ENCODE measurements at places on chromosomes 7 and 10.

DNA sequence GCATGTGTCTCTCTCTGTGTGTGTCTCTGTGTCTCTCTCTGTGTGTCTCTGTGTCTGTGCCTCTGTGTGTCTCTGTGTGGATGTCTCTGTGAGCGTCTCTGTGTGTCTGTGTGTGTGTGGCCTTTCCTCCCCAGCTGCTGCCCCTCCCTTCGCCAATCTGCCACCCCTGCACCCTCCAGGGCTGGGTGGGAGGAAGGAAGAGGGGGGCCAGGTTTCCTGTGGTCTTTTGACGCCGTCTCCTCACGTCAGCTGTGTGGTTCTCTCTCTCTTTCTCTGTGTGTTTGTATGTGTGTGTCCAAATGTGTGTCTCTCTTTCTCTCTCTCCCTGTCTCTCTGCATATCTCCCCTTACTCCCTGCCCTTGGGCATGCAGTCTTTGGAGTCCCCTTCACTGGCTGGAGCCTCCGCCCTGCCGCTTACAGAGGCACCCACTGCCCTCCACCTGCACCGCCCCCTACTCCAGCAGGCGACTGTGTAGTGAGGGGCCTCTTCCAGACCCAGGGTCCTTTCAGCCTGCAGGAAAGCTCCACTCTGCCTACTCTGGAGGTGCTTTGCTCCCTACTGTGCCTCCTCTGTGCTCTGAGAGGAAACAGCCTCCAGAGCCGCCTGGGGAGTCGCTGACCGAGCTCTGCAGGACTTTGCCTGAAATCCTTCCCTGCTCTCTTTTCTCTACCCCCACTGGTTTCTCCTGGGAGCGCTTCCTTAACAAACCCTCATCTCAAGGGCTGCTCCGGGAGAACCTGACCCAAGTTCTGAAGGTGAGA, 44.2 kb upstream of the C10orf71 start:
- no peak for DNase-seq

- no peak for DNase-seq
Measured at GRCh38 chr7:50660040-50660829, 95.0 kb upstream of the DDC start.

DNA sequence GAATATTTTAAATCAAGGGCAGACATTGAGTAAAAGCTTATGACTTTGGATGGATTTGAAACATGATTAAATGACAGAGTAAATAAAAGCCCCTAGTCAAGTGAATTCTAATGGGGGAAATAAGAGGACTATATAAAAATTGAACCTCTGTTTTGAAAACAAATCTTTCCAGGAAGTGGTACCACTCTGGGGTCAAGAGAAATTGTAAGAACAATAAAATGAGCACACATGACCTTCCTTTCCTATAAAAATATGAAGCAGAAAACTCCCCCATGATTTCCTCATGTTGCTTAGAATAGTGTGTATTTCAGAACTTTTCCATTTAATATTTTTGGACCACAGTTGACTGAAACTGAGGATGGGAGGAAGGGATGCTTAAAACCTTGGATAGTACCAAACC, 12.3 kb upstream of the CLDN12 start:
- no peak for DNase-seq

GRCh38 chr10:75187961-75188426, 22.6 kb upstream of the VDAC2 start:
- DNase-seq: peak; percentile 26

- DNase-seq: no peak
Measured at GRCh38 chr10:86301971-86302370, 64.6 kb downstream of the GRID1 start.

DNA sequence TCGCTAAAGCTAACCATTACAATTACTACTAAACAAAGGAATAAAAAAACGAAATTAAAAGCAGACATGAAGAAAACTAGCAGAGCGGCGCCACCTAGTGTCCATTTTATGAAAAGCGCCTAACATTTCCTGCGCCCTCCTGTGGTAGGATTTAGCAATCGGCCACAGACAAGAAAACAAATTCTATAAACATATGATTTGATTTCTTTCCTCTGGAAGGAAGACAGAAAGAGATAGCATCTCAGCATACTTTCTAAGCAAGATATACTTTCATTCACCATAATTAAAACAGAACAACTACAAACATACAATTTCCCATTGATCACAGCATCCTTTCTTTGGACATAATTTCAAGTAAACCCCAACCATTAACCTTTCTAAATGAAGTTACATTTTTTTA, 337.7 kb upstream of the NPVF start:
- DNase-seq: peak; percentile 85

- no peak for DNase-seq
Measured at GRCh38 chr10:66917104-66917503, 8.7 kb upstream of the LRRTM3 start.

DNA sequence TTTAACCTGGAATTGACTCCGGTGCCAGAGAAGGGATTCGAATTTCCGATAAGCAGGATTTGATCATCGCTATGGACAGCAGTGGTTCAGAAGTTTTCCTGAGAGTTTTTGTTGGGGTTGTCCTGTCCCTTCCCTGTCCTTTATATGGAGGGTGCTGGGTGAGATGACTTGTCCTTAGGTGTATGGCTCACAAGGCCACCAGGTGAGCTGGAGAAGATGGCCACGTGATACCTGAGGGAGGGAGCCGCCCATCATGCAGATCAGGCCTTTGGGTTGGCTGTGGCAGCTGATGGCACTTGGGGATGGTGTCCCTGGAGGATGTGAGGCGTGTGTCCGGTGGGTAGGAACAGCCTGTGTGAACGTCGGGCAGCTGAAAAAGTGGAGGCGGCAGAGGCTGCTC, 187.7 kb downstream of the PTPN20 start:
- no peak for DNase-seq

DNA sequence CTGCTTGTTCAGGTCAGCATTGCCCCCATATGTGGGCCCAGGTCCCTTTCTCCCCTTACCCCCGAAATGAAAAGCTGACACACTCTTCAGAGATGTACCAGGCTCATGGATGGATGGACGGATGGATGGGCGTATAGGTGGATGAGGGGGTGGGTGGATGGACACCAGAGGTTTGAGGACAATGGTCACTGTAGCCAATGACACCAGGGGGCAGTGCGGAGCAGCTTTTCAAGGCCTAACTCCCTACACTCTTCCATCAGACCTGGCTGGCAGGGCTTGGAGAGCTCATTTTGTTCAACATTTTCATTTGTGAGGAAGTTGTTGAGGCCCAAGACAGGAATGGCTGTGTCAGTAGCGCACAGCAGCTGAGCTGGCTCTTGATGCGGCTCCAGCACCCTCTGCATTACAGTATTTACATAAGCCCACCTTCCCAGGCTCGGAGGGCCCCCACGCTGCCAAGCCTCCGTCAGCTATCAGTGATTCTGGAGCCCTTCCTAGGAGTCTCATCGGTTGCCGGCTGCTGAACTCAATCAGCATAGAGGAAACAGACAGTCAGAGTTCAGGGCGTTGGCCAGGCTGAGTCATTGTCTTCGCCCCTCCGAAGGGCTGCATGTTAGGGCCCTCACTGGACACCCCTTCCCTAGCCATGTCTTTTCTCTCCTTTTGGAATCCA, 11.6 kb upstream of the FFAR4 start:
- no peak for DNase-seq

DNA sequence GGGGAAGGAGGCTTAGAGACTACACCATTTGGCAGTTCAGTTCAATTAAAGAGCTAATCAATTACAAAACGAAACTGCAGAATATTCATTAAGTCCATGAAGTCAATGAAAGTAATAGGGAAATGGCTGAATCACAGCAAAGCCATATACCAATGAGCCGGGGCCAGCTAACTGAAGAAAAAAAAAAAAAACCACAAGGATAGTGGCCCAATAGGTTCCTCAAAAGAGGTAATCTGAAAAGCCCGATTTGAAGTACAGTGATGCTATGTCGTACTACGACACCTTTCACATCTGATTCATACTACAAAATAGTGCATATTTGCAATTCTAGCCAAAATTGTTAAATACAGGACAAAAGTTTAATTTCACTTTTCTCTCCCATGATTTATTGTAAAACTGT, 2.5 kb downstream of the ARHGAP12 start:
- no peak for DNase-seq

DNA sequence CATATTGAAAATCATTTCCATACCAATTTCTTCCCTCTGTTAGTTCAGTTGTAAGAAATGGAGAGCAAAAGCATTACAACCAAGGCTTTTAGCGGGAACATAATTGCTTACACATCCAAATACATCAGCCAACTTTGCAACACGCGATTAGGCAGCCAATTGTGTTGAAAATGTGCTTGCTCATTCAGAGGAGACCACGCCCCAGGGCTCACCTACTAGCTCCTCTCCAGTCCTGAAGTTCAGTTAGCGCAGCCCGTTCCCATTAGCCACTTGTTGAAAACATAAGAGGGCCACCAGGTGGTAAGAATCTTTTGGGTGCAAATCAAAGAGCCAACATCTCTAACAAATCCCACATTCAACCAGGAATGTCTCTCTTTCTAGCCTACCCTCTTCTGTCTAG, 213.2 kb upstream of the MDFIC start:
- DNase-seq: no peak

DNA sequence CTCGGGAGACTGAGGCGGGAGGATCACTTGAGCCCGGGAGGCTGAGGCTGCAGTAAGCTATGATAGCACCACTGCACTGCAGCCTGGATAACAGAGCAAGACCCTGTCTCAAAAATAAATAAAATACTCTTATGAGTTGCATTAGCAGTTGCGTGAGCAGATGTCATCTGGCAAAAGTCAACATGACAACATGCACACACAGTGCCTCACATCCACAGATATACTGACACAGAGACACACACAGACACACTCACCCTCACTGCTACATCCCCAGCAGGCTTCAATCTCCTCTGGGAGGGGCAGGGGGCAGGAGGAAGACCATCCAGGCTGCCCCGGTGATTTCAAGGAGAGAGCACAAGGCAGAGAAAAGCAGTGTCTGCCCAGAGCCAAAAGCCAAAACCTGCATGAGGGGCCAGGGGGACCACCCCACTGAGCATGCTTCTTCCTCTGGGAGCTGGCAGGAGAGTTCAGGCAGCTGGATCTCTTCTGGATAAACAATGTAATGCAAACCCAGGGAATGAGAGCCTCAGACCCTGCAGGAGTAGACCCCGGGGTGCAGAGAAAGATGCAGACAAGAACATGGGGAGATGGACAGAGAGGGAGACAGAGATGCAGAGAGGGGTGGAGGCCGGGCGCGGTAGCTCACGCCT, 9.6 kb upstream of the ELN start:
- no peak for DNase-seq

GRCh38 chr10:43040482-43041256, 36.2 kb upstream of the RET start:
- DNase-seq: no peak

- DNase-seq: peak; percentile 55
Measured at GRCh38 chr7:1257221-1257620, 24.5 kb downstream of the UNCX start.

DNA sequence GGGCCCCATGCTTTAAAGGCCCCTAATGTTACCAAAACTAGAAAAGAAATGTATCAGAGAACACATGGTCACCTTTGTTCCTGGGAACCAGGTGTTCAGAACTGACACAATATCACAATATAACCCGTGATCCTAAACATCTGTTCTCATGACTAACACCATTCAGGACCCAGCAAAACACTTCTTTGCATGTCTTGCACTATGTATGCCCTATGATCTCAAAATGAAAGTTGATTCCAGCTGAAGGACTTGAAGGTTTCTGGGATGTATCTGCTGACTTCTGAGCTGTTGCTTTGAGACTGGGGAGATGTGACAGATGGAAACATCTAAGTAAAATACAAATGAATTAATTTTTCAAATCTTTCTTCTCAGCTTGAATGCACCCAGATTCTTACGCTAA, 37.5 kb upstream of the PIK3CG start:
- no peak for DNase-seq

GRCh38 chr10:83476211-83476610, 663.1 kb upstream of the GHITM start:
- no peak for DNase-seq

DNA sequence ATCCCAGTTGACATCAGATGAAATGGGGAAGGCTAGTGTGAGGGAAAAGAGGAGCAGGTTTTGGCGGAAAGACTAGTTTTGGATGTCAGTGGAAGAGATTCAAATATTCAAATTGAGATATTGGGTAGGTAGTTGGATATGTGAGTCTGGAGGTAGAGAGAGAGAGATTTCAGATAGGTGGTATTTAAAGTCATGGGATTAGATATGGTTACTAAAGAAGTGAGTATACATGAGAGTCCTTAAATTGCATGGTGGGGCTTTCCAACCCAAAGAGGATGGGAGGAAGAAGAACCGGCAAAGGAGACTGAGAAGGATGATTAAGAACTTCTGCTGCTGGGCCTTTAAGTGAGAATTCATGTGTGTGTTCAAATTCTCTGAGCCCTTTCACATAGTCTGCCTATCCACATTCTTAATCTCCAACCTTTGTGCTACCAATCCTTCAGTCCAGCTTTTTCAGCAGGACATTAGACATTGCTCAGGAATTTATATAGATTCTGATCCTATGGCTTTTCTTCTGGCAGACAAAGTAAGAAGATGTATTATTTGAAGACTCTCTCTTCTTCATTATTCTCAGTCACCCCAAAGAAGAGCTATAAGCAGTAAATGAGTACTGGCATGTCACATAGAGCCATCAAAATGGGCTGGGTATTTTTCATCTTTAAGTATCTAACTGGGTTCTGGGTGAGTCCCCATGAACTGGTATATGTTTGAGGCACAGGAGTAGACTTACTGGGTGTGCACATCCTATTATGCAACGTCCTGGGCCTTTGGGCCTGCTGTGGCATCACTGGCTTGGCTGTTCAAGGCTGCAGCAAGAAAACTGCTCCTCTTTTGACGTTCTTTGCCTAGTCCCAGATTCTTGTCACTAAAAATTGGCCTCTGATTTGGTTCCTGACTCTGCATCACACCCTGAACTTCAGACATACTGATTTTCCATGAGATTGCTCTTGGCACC, 33.6 kb downstream of the ST7 start:
- no peak for DNase-seq

- DNase-seq: no peak
Measured at GRCh38 chr10:20277820-20278219, 461.6 kb downstream of the PLXDC2 start.

GRCh38 chr10:52249850-52250395, 64.2 kb upstream of the DKK1 start:
- no peak for DNase-seq

DNA sequence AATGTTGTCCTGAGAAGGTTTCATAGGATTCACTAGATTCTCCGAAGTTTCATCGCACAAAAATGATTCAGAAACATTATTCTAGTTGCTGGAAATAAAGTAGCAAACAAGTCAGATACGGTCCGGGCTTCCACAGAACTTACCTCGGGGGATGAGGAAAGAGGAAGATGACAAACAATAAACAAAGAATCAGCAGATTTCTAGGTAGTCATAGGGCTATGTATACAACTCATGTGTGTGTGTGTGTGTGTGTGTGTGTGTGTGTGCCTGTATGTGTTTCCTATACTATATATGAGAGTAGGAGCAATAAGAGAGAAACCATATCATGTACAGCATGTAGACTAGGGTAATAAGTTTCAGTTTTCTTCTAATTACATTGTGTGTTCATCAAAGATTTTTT, 16.5 kb downstream of the TMEM236 start:
- no peak for DNase-seq

GRCh38 chr10:21972584-21972983, 30.9 kb downstream of the DNAJC1 start:
- DNase-seq: no peak

- no peak for DNase-seq
Measured at GRCh38 chr10:114038819-114039218, 4.8 kb upstream of the ADRB1 start.

GRCh38 chr7:3112479-3113134, 68.9 kb upstream of the CARD11 start:
- DNase-seq: no peak
